Astrocyte (in vitro differentiated cells and primary cell): ENCODE measurements at places on chromosomes 12 and 14. TPM values are rescaled to one million over a fixed set of nuclear protein-coding genes. Genes with fewer than 3 reads are reported as not detected.

Gene MAPKAPK5
- total RNA-seq, result 39.4 and 42.6 TPM in 2 replicates

Gene COX8C
- total RNA-seq, result not detected in 2 replicates

Gene OTUB2
- total RNA-seq, result 3.1 and 3.3 TPM in 2 replicates

DNA sequence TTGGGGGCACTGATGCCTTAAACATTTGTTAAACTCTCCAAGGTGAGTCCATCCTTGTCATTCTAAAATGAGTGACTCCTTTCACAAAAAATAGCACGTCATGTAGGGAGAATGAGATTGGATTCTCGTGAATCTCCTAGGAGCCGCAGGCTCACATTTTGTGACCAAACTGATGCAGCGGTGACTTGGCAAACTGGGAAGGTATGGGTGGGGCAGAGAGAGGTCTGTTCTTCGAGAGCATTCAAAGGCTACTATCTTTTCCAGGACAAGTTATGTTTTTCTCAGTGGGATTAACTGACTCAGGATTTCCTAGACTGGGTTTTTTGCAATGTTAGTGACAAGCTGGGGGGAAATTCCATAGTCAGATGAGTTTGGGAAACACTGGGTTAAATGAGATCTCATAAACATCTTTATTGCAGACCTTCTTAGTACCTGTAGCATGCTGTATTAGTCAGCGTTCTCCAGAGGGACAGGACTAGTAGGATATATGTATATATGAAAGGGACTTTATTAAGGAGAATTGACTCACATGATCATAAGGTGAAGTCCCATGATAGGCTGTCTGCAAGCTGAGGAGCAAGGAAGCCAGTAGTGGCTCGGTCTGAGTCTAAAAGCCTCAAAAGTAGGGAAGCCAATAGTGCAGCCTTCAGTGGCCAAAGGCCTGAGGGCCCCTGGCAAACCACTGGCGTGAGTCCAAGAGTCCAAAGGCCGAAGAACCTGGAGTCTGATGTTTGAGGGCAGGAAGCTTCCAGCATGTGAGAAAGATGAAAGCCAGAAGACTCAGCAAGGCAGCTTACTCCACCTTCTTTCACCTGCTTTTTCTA is 61.0 kb downstream of the FOXN4 start:
- no peak for DNase-seq

DNA sequence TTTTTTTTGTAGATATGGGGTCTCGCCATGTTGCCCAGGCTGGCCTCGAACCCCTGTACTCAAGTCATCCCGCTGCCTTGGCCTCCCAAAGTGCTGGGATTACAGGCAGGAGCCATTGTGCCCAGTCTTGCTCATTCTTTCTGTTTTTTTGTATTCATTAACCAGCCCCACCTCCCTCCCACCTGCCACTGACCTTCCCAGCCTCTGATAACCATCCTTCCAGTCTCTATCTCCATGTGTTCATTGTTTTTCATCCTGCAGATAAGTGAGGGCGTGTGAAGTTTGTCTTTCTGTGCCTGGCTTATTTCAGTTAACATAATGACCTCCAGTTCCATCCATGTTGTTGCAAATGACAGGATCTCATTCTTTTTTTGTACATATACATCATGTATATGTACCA is 19.0 kb downstream of the MYL2 start:
- no peak for DNase-seq

Gene BICD1
- 28.5 and 28.7 TPM in 2 replicates for total RNA-seq

Gene APOF
- total RNA-seq, result not detected in 2 replicates

- DNase-seq, result peak; percentile 50
Measured at GRCh38 chr12:115752913-115753726, 524.4 kb downstream of the MED13L start.

Gene SMIM41
- 0.18 TPM in 1 of 2 replicates, not detected in the other for total RNA-seq

Gene FERMT2
- 324 and 364 TPM in 2 replicates for total RNA-seq

Gene PTHLH
- 48.5 and 53.5 TPM in 2 replicates for total RNA-seq

Gene XPOT
- 142 and 144 TPM in 2 replicates for total RNA-seq

Gene SLC25A47
- total RNA-seq, result not detected in 2 replicates

DNA sequence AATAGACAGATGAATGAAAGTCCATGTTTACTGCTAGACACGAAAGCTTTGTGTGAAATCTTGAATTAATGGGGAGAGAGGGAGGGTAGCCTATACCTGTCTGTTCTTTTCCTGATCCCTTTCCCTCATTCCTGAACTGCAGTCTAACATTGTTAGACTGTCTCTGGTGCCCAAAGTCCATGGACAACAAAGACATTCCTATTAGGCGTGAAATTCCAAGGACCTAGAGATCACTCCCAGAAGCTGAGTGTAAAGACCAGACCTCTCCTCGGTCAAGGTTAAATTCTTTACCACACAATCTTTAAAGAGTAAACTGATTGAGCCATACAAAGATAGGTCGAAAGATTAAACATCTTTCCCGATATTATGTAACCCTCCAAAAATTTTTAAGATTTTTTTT is 270.7 kb upstream of the GARIN2 start:
- DNase-seq, result no peak

- DNase-seq, result peak; percentile 76
Measured at GRCh38 chr12:117188961-117189724, 1.1 kb downstream of the FBXO21 start.

DNA sequence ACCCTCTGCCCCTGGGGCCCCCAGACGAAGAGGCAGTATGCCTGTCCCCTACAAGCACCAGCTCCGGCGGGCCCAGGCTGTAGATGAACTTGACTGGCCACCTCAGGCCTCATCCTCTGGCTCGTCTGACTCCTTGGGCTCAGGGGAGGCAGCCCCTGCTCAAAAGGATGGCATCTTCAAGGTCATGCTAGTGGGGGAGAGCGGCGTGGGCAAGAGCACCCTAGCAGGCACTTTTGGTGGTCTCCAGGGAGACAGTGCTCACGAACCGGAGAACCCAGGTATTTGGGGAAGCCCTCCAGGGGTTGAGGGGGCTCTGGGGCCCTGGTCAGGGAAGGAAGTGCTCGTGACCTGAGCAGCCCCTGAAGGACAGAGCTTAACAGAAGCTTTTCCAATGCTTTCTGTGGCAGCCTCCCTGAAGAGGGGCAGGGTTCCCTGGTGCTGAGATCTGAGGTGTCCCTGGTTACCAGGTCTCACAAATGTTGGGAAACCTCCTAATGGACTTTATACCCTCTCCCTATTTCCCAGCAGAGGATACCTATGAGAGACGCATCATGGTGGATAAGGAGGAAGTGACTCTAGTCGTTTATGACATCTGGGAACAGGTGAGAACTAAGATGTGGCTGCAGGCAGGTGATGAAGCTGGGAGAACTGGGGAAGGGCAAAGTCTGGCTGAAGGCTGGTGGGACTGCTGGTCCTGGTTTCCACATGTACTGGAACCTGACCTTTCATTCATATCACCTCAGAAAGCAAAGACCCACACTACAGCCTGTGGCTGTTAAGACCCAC is 1.9 kb downstream of the REM2 start:
- DNase-seq, result no peak

Gene WIF1
- total RNA-seq, result 0.26 TPM in 1 of 2 replicates, not detected in the other

Gene ZNF891
- total RNA-seq, result 1.2 TPM in 2 replicates

Gene TSHR
- not detected in 2 replicates for total RNA-seq

Gene KLHL33
- 0.07 TPM in 1 of 2 replicates, not detected in the other for total RNA-seq

DNA sequence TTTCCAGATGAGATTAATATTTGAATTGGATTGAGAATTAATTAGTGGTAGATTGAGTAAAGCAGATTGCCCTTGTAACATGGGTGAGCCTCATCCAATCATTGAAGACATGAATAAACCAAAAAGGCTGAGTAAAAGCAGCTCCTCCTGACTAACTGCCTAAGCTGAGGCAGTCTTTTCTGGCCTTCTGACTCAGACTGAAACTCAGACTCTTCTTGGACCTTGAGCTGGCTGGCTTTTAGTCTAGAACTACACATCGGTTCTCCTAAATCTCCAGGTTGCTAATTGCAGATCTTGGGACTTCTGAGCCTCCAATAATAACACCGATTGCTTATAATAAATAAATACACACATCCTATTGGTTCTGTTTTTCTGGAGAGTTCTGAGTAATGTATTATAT is 24.0 kb downstream of the FKBP11 start:
- DNase-seq, result no peak

DNA sequence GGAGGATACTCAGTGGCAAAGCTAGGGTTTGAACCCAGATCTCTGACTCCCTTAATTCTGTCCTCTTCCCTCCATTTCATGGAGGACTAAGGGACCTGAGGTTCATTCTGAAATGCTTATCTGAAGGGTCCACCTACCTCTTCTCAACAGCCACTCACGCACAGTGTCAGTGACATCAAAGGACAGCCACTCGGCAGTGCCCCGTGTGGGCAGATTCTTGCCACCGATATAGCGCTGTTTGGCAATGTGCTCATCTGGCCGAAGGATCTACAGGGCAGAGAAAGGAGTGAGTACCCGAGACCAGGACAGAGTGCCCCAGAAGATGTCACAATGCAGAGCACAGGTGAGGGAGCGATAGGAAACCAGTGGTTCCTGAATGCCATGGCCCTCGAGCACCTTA is 10.8 kb downstream of the TGFB3 start:
- no peak for DNase-seq

DNA sequence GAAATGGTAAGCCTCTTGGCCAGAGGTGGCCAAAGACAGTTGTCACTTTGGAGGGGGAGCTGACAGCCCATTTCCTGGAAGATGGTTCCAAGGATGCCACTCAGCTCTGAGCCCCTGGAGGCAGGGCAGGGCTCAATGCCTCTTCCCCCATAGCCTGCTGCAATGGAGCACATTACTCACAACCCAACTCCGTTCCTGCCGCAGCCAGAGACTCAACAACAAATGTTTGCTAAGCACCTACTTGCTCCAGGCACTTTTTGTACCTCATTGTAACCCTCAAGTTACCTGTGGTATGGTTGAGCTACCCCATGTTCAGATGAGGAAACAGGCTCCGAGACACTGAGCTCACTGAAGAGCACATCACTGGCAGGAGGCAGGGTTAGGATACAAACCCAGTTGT is 19.5 kb downstream of the IRF2BPL start:
- DNase-seq, result no peak

- DNase-seq, result no peak
Measured at GRCh38 chr12:85277900-85278597, 2.0 kb upstream of the ALX1 start.

DNA sequence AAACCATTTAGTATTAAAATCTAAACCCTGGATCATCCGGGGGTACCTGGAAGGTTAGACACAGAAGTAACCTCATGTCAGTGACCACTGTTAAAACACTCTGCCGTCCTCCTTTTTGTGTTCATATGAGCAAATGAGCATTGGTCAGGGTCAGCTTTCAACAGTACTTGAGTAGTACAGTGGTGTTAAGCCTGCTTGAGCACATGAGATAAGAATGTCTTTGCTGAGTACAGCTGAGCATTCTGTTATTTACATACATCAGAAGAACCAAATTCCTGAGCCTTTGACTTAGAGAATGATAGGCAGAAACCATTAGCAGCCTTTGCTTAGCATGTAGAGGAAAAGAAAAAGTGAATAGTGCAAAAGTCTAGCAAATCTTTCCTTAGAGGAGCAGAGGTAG is 38.6 kb upstream of the LRTM2 start:
- DNase-seq, result peak; percentile 57

DNA sequence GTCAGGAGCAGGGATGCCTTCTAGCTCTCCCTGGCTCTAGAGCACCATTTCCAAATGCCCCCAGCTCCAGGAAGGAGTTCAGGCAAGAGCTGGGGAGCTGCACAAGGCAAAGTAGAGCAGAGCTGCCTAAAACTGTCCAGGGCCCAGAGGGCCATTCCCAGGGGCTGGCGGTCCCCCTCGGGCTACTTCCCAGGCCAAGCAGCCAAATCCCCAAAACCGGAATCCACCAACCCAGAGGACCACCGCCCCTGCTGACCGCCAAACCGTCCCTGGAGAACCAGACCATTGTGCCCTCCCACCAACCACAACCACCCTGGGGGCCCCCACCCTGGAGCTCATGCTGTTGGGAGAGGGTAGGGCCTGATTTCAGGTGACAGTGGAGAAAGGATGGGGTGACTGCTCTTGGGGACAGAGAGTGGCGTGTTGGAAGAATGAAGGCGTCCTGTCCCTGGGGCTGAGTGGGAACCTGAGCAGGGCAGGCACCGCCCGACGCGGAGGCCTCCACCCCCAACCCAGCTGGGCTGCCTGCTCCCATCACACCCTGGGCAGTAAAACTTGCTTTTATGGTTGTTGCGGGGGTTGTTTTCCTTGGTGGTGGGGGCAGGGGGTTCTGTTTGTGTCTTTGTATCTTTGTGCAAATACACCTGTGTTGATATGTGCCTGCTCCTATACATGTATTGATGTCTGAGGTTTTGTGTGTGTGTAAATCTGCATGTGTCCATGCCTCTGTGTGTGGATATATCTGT is 24.0 kb upstream of the KRT78 start:
- no peak for DNase-seq

Gene SAMD4A
- total RNA-seq, result 68.2 and 69.0 TPM in 2 replicates

Gene STRAP
- 227 and 241 TPM in 2 replicates for total RNA-seq

DNA sequence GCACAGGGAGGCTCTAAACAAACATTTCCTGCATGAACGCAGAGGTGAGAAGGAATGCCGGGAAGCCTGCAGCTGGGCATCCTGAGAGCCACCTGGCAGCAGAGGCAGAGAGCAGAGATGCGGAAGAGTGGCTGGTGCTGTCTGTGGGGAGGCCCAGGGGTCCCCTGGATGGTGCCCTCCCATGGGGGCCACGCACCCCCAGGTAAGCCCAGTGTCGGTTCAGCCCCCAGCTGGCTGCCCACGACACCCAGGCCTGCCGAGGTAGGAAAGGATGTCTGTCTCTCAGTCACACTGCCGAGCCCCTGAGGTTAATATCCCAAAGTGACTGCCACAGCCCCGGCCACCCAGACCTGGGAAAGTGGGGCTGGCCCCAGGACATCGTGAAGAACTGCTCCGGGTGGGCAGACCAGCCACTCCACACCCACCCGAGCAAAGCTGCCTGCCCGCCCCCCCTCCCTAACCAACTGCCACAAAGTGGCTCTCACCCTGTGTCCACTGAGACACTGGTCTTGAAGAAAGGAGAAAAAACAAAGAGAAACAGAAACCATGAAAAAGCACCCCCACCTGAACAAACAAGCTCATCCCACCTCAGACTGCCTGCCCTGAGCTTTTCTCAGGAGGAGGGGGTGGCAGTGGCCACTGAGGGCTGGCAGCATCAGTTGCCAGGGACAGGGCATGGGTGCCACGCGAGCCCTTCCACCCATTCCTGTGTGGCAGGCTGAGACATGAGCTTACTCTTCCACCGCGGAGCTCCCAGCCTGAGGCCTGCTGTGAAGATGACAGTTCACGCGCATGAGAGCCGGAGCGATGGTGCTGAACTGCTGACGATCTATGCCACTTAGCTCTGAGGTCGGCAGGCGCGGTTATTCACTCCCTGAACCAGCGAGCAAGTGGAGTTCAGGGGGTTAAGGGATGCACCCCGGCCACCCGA is 40.8 kb downstream of the CCDC88C start:
- DNase-seq, result no peak
